ENCODE measurements at places on chromosomes 12 and 14.

- DNase-seq = no peak
Measured at GRCh38 chr14:70563417-70563816, 28.6 kb upstream of the ADAM20 start.

DNA sequence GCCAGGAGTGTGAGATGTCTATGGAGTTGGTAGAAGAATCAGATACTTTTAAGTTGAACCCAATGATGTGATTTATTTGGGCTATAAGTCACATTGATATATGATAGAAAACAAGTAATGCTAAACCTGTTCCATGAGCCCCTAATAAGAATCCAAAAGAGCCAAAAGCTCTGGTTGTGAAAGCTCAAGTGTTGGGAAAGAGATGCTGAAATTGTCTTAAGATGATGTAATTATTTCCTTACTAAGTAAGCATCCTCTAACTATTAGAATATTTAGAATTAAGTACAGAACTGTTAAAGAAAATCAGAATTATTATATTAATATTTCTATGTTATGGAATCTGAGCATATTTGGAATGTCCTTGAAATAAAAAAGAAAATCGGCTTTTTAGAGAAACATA lies 17.6 kb upstream of the SLC2A13 start:
- no peak for DNase-seq

DNA sequence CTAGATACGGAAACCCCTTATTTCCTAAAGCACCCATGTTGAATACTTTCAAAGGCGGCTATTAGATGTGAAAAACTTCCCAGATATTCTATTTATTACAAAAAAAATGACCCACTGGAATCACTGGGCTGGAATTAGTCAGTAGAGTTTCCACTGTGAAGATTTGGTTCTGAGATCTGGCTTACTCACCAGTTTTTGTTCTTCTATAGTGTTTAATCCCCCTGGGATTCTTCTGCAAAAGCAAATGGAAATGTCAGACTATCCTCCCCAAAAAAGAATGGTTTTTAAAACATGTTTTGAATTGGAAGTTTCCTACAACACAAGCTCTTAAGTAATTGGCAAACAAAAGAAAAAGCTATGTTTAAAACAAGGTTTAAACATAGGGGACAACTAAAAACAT lies 166.4 kb downstream of the STXBP6 start:
- no peak for DNase-seq

DNA sequence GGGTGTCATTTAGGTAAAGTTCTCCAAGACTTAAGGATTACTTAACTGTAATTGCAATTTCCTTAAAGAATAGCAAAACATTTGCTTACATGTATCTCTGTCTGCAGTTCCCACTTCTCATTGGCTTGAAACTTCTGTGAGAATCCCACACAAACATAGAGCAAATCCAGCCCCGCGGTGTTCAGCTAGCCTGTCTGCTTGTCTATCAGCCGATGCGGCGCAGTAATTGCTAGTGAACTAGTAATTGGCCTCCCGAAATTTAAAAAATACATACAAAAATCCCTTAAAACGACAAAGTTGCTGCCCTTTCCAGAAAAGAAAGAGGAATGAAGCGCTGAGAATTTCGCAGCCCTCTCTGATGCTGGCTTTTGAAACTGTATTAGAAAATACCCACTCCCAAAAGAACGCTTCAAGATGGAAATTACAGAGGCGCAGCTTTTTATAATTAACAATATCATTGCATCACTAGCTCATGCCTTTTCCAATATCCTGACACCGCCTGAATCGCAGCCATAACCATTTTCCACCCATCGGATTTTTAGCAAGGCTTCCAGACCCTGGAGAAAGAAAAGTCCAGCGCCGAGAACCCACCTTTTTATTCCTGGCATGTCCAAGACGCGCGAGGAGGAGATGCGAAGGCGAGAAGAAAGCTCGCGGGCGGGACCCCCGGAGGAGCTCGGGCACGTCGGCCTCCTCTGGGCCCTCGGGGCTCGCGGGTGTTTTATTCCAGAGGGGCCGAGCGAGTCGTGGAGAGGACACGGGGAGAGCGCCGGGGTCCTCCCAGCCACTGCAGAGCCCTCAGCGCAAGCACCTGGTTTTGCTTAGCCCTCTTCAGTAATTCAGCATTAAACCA lies 646 bp downstream of the FBLN5 start:
- DNase-seq = no peak

DNA sequence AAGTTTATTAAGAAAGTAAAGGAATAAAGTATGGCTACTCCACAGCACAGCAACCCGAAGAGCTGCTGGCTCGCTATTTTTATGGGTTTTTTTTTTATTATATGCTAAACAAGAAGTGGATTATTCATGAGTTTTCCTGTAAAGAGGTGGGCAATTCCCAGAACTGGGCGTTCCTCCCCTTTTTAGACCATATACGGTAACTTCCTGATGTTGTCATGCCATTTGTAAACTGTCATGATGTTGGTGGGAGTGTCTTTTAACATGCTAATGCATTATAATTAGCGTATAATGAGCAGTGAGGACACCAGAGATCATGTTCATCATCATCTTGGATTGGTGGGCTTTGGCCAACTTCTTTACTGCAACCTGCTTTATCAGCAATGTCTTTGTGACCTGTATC lies 372.5 kb downstream of the ZFP36L1 start:
- DNase-seq = no peak
